ENCODE measurements at places on chromosomes 2 and 18. TPM values are rescaled to one million over a fixed set of nuclear protein-coding genes. Genes with fewer than 3 reads are reported as not detected.

TSPYL6 gene
- total RNA-seq = not detected

CCDC141 gene
- 2.1 TPM for total RNA-seq

SLC5A7 gene
- not detected for total RNA-seq

ASXL3 gene
- not detected for total RNA-seq

AQP12A gene
- total RNA-seq = not detected

CCDC150 gene
- total RNA-seq = 8.2 TPM

FSHR gene
- not detected for total RNA-seq

AGAP1 gene
- 3.3 TPM for total RNA-seq

KIAA2012 gene
- total RNA-seq = not detected

UNC80 gene
- total RNA-seq = not detected

REG3A gene
- not detected for total RNA-seq

ZNF804A gene
- not detected for total RNA-seq

OBSL1 gene
- total RNA-seq = 0.69 TPM

OXER1 gene
- total RNA-seq = not detected

NXPH2 gene
- not detected for total RNA-seq
